T-helper 2 cell treated with Interferon-gamma antibody and Interleukin-4, amounts not matched to agents 5 μg/mL and 100 μg/mL, for 36 hours (primary cell): ENCODE measurements at places on chromosomes 6 and 20.

DNA sequence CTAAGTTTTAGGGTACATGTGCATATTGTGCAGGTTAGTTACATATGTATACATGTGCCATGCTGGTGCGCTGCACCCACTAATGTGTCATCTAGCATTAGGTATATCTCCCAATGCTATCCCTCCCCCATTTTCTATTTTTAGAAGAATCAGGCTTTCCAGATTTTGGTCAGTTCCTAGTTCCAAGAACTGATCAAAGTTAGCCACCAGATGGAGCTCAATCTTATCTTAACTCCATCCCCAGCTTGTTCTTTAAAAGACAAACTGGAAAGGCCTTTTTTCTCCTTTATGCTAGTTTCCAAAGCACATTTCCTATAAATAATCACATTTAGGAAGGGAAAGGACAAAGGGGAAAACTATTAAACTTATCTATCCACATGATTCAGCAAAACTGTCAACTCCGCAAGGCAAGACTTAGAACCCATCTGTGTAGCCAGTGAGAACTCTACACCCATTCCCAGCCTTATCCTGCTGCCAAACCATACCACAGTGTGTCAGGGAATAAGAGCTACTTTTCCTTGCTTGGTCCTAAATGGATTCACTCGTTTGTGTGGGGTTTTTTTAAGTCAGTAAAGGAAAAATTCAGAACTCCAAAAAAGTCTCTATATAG, 22.8 kb upstream of the KHDC1 start:
- DNase-seq: no peak

DNA sequence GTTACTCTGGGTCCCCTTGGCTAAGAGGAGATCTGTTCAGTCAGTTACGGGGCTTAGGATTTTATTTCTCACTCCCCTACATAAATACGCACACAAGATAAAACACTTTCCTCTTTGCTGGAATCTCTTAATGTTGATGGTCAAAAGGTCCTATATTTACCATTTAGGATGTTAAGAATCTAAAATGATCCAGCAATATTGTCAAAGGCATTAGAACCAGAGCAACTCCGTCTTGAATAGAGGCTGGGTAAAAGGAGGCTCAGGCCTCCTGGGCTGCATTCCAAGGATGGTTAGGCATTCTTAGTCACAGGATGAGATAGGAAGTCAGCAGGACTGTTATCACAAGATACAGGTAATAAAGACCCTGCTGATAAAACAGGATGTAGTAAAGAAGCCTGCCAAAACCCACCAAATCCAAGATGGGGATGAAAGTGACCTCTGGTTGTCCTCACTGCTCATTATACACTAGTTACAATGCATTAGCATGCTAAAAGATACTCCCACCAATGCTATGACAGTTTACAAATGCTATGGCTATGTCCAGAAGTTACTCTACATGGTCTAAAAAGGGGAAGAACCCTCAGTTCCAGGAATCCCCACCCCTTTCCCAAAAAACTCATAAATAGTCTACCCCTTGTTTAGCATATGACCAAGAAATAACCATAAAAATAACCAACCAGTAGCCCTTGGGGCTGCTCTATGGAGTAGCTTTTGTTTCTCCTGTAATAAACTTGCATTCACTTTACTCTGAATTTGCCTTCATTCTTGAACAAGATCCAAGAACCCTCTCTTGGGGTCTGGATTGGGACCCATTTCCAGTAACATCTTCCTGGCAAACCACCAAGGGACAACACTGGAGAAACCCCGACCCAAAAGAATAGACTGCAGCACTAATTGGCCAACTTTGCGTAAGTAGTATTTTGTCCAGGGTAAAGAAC, 107.5 kb downstream of the DTNBP1 start:
- DNase-seq: no peak

GRCh38 chr6:108260126-108260808, 573 bp downstream of the SNX3 start:
- DNase-seq: peak; percentile 10

- DNase-seq: no peak
Measured at GRCh38 chr20:33404281-33404680, 3.0 kb upstream of the CDK5RAP1 start.

GRCh38 chr6:53682632-53683031, 17.1 kb upstream of the KLHL31 start:
- DNase-seq: no peak

DNA sequence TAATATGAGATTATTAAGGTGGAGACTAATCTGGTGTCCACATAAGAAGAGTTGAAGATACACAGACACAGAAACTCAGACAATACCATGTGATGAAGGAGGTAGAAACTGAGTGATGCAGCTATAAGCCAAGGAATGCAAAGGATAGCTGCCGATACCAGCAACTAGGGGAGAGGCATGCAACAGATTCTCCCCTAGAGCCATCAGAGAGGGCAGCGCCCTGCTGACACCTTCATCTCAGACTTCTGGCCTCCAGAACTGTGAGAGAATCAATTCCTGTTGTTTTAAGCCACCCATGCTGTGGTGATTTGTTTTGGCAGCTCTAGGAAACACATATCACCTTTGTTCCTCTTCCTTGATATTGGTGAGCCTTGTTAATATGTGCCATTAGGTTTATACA, 41.5 kb downstream of the STXBP5 start:
- DNase-seq: no peak

DNA sequence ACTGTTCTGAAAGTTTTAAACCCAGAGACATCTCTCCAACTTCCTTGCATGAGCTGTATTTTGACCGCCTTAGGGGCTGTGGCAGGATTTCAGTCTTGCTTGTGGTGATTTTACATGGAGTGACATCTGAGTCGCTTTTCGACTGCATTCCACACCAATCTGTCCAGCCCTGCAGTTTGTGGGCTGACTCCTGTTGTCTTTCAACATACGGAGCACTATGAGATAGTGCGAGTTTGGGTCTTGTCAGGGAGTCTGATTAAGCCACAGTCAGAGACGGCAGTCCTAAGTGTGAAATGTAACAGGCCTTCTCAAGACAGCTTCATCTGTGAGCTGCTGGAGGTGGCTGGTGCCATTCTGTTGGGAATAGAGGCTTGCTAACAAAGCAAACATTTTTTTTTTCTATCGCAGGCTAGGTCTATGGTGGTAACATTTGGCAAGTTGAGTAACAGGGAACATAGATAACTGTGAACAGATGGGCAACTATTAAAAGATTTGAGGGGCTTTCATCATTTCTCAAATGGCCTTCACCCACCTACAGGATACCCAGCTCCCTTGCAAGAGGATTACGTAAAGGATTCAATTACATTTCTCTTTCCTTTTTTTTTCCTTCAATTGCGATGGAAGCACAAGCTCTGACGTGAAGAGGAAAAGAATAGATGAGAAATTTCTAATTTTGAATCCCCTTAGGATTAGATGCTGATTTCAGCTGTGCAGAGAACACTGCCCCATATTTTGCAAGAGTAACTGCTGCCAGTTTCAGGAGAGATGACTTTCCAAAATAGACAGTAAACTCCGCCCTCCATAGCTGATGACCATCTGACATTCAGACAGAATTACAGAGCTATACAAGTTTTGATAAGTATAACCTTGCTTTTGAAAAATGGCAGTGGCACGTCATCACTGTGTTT, 25.1 kb downstream of the CAP2 start:
- no peak for DNase-seq

DNA sequence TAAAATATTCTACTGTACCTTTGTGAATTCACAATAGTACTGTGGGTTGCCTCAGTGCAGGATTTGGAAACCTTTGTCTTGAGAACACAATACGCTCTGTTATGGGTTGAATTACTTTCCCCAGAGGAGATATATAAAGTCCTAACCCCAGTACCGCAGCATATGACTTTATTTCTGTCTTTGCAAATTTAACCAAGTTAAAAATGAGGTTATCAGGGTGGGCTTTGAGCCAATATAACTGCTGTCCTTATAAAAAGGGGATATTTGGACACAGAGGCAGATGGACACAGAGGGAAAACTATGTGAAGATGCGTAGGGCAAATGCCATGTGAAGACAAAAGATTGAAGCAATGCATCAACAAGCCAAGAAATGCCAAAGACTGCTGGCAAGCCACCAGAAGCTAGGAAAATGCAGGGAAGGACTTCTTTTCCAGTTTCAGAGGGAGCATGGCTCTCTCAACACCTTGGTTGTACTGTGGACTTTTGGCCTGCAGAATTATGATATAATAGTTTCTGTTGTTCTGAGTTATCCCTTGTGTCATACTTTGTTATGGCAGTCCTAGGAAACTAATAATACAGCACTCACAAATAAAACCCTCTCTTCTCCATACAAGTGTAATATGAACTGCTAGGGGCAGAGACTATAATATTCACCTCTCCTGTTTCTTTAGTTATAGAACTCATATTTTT, 292.6 kb upstream of the SPTLC3 start:
- no peak for DNase-seq

DNA sequence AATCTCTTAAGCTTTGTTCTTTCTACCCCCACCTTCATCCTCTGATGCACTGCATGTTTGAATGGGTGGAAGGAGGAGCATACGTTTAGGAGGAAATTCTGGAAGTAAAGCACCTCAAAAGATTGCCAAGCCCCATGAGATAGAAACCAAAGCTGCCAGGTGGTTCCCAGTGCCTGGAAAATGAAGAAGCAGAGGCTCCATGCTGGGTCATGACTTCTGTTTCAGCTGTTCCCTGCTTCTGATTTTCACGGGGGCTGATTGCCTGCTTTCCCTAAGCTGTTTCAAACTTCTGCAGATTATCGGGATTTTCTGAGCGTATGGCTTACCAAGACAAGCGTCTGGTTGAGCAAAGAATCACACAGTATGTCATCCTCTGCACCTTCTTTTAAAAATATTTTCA, 87.5 kb upstream of the SYNDIG1 start:
- DNase-seq: no peak

GRCh38 chr6:39037082-39037508, 11.5 kb upstream of the GLP1R start:
- no peak for DNase-seq

DNA sequence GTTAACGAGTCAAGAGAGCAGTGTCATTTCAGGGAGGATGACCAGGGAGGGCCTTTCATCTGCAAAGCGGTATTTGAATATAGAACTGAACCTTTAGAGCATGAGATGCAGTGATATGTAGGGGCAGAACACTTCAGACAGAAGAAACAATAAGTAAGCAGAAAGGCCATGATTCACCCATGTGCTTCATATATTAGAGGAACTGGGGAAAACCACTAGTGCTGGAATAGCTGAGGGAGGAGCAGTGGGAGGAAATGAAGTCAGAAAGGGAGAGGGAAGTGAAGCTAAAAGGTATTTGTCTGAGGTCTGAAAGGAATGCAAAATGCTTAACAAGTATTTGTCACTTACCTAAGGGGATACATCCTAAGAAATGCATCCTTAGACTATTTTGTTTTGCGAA, 391.2 kb downstream of the ADGRB3 start:
- no peak for DNase-seq

DNA sequence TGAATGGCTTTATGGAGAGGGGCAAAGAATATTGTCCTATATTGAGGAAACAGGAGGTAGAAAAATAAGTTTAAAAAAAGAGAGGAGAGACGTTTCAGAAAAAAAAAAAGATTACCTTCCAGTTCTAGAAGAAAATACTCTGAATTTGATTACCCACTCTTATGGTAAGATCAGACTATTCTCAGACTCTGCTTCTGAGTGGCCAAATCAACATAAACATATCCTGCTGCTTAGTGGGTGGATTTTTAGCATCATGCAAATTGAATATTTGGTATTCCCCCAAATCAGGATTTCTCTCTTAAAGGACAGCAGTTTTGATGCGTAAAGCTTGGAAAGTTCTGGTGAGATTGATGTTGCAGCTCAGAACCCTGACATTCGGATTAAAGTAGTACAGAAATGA, 946.6 kb downstream of the TFAP2A start:
- no peak for DNase-seq

GRCh38 chr6:170128811-170129681, 161.8 kb downstream of the DLL1 start:
- DNase-seq: no peak

GRCh38 chr6:88302769-88303225, 136.7 kb upstream of the CNR1 start:
- DNase-seq: no peak

DNA sequence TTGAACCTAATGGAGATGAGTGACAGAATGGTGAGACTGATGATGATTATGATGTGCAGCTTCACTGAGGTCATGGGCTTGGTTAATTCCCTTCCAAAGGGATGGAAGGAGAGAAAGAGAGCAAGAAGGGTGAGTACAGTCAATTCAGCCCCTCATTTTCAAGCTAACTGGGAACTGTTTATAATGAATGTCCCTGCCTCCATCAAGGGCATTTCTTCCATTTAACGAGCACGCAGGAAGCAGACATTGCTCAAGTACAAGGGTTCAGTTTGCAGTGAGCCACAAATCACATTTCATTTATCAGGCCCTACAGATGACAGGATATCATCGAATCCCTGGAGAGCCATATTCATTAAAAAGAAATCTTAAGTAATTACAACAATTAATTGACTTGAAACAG, 158.3 kb upstream of the EEF1E1 start:
- no peak for DNase-seq
